H4 (cell line): ENCODE measurements at places on chromosomes 7 and 10. TPM values are rescaled to one million over a fixed set of nuclear protein-coding genes. Genes with fewer than 3 reads are reported as not detected.

Gene ZPBP
- total RNA-seq = not detected in 2 replicates

Gene CALCR
- not detected in 2 replicates for total RNA-seq

Gene LDB3
- 0.08 and 0.16 TPM in 2 replicates for total RNA-seq

- no peak for DNase-seq
These were observed 19.1 kb downstream of the SEMA3A start for GRCh38 chr7:84175461-84175860.
